Sigmoid colon (tissue), 7 donors: ENCODE measurements at places on chromosomes 4 and X. TPM values are rescaled to one million over a fixed set of nuclear protein-coding genes. Genes with fewer than 3 reads are reported as not detected.

DNA sequence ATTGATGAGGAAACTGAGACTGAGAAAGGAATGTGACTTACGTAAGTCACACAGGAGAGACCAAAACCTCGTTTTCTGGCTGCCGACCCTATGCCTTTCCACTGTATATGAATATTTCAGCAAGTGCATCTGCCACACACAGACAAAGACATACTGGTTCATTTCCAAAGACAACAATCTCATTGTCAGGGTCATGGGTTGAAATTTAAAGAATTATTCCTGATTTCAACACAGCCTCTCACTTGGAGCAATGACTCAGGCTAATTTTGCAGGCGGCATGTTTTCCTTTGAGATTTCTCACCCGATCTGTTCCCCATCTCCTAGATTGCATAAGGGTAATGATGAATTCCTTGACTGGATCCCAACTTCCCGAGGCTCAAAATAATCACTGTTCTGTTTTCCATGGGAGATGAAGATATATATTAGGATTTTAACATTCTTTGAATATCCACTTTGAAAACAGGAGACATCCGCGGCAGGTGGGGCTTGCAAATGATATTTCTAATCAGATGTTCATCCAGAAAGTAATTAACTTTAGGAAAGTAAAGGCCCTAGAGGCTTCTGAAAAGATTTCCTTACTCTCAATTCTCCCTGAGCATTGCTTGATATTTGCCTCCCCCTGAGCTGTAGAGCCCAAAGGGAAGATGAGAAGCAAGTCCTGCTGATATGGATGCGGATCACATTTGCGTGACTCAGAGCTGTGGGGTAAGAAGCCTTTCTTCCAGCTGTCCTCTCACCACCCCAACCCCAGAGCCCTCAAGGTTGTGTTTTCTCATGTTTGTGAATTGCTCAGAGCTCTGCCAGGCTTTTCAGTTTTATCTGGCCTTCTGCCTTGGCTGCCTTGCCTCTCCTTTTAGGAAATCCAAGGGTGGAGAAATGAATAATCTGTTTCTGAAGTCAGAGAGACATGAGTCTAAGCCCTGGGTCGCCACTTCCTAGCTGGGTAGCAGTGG, 361.1 kb upstream of the BOD1L1 start:
- DNase-seq: peak; percentile 73

Gene MXRA5
- total RNA-seq: 5.8 TPM

GRCh38 chr4:151202851-151203455, 74.0 kb upstream of the PRSS48 start:
- DNase-seq: no peak

Gene ANXA3
- total RNA-seq: 17.8 TPM

DNA sequence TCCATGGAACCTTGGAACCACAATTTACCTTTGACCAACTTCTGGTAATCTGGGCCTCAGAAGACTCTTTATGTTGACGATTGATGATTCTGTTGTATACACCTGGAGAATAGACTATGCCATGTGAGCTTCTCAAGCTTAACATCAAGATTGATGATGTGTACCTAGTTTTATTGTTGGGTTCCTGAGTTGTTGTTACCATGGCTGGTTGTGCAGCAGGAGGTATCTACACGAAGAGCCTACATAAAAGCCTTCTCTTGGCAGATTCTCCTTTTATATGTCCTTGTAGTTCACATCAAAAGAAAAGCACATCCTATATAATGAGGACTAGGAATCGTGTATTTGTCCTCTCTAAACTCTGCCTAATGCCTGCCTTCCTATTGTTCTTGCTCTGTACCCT, 272.0 kb downstream of the DTHD1 start:
- no peak for DNase-seq

Gene CTAG2
- not detected for total RNA-seq

DNA sequence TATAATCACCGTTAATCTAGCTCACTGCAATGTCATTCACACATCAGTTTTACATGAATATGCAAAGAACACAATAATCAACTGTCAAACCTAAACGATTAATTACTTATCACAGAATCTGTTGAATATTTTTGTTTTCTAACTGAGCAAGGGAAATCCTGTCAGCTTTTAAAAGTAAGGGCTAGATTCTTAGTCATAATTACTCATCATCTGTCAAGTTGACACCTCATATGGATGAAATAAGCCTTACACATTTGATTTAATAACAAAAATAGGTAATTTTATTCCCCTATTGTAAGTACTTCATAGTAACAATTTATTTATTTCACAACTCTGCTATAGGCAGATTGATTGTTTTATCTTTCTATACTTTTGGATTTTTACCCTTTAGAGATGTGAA, 32.7 kb downstream of the TMA16 start:
- DNase-seq: no peak

DNA sequence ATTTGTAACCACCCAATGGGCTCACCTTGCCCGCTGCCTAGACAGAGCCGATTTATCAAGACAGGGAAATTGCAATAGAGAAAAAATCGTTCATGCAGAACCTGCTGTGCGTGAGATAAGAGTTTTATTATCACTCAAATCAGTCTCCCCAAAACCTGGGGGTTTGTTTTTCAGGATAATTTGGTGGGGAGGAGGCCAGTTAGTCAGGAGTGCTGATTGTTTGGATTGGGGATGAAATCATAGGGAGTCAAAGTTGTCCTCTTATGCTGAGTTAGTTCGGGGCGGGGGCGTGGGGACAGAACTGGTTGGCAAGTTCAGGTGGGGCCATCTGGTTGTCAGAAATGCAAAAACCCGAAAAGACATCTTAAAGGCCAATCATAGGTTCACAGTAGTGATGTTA, 203.0 kb downstream of the MAB21L2 start:
- DNase-seq: no peak

GRCh38 chr4:7569810-7570783, 135.4 kb upstream of the PSAPL1 start:
- DNase-seq: no peak

GRCh38 chr4:4860600-4861389, 1.3 kb downstream of the MSX1 start:
- no peak for DNase-seq

DNA sequence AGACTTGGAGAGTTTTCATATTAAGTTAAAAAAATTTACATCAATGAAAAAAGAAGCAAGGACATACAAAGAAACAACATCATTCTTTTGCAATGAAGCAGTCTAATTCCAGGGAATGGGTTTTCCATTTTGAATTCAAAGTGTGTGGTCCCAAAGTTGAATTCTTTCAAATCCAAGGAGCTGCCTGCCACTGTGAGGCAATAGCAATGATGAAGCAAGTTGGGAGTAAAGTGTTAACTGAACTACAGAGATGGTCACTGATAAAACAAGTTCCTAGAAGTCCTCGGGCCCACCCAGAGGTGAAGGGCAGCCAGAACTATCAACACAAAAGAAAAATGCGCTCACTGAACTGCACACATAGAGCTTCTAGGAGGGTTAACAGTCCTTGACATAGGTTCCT, 115.9 kb downstream of the RAB28 start:
- no peak for DNase-seq

- DNase-seq: no peak
These were observed 503.1 kb upstream of the LCORL start for GRCh38 chr4:18524667-18525066.

Gene NUP62CL
- not detected for total RNA-seq

Gene ZNF732
- total RNA-seq: not detected

- no peak for DNase-seq
These were observed 16.4 kb upstream of the OTUD4 start for GRCh38 chr4:145196747-145197146.

- no peak for DNase-seq
These were observed 38.9 kb downstream of the FNIP2 start for GRCh38 chr4:158807691-158808090.

DNA sequence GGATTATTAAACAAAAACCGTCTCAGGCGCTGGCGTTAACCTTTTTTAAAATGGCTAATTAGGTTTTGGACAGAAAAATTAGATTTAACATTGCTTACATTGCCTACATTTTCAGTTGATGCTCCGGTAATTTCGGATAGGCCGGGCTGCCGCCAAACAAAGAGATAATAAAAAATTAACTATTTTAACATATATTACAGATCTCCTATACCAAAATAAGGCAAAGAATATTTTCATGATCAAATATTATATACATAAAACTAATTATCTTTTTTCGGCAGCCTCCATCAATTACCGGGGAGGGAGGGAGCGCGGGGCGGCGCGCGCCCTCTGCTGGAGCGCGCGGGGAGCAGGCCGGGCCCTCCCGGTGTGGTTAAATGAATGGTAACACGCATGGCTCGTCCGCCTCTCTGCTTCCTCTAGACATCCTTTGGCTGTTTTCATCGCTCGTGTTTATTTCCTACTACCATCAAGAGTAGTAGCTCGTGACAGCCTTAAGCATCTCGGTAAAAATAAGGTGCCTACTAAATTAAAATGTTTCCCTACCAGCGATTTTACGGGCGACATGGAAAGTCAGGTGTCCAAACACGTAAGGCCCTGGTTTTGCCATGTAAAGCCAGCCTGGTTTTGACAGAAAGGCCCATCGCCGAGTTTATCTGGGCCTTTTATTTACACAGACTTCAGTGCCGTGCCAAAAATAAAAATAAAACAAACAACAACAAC, 52.4 kb upstream of the TMEM33 start:
- no peak for DNase-seq

DNA sequence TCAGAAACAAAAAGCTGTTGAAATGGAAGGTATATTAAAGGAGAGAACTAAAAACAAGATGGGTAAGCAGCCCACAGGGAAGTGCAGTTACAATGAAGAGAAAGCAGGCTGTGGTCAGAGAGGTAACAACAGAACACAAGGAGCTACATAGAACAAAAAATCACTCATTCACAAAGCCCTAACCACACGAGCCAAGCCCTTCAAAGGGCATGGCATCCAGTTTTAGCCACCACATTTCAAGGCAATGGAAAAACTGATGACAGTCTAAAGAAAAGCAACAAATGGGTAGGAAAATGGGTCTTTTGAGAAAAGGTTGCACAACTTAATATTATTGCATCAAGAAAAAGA, 37.5 kb downstream of the KDR start:
- DNase-seq: no peak

DNA sequence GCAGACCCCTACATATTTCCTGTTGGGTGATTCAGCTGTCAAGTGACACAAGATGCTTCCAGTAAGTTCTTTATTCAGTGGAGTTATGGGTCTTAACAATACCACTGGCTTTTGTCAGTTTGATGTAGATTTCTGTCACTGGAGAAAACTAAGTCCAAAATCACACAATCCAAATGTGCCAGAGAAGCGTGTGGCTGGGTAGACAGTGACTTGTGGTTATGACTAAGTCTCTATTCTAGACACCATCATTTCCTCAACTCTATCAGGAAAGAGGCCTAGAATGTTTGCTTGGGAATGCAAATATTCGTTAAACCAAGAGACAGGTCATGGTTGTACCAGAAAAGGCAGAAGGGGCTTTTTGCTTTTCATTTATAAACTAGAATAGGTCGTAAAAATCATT, 54.4 kb upstream of the HS3ST1 start:
- DNase-seq: no peak

DNA sequence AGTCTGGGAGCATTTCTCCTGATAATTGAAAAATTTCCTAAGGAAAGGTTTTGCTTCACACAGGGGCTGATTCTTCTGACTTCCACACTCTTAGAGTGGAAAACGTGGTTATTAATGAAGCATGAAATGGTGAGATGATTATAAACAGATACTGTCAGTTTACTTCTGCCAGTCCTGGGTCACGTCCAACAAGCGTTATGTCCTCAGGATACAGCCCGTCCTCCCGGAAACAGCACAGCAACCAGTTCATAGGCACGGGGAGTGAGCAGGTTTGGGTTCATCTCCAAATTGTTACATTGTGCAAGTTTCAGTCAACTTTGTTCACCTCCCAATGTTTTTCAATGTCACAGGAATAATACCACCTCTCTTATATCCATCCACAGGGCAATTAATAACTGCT, 98.8 kb downstream of the NPNT start:
- no peak for DNase-seq

DNA sequence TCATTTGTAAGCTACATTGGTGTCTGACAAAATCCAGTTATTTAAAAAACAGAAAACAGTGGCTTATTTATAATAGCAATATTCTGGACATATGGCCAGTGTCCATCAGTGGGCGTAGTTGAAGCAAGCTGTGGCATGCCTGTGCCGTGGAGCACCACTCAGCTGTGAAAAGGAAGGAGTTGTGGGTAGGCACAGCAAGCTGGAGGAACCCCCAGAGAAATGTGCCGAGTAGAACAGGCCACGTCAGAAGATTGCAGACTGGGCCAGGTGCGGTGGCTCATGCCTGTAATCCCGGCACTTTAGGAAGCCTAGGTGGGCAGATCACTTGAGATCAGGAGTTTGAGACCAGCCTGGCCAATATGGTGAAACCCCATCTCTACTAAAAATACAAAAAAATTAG, 102.4 kb downstream of the GPR143 start:
- DNase-seq: no peak

DNA sequence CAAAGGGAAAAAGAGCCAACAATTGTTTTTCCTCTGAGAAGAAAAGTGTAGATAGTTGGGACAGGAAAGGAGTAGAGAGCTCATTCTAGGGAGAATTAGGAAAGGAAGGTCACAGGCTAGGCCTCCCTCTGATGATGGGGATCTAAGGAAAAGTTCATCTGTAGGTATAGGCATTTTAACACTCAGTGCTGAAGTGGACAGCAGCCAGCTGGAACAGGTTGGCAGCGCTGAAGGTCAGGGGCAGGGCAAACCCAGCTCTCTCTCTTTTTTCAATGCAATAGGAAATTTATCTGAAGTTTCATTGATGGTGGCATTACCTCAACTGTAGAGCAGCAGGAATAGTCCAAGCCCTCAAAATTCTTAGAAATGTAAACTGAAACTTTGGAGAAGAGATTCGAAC, 98.5 kb upstream of the ETNPPL start:
- DNase-seq: no peak

DNA sequence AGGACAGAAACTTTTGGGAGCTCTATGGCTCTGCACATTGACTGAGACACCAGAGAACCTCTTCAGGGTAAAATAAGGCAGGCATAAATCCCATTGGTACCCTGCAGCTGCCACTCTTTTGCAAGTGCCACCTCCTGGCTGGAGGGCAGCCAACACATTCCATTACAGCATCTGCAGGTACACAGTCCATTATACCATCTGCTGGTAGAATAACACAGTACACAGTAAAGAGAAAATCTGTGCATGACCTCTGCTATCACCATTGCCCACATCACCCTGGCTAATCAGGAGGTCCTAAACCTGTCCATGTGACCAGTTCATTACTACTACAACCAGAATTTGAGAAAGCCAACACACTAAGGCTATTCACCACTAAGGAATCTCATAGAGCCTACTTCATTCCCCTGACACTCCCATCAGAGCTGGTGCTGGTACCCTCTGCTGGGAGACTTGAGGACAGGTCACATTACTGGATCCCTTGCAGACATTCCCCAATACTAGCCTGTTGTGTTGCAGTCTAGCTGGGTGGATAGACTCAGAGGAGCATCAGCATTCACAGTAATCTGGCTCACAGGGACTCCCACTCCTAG, 176.2 kb upstream of the TACR3 start:
- DNase-seq: no peak

Gene ING2
- total RNA-seq: 9.9 TPM

- DNase-seq: no peak
These were observed 568.8 kb upstream of the TENM3 start for GRCh38 chr4:181674315-181674875.

Gene CT83
- not detected for total RNA-seq
